Dermis microvascular lymphatic vessel endothelial cell (primary cell): ENCODE measurements at places on chromosomes 7 and 10. TPM values are rescaled to one million over a fixed set of nuclear protein-coding genes. Genes with fewer than 3 reads are reported as not detected.
A peak's percentile ranks its signal among the peaks of the same experiment; 100 is the strongest.

- DNase-seq, result peak; percentile 85
These were observed 314.3 kb upstream of the ZMIZ1 start for GRCh38 chr10:78754269-78755062.

DNA sequence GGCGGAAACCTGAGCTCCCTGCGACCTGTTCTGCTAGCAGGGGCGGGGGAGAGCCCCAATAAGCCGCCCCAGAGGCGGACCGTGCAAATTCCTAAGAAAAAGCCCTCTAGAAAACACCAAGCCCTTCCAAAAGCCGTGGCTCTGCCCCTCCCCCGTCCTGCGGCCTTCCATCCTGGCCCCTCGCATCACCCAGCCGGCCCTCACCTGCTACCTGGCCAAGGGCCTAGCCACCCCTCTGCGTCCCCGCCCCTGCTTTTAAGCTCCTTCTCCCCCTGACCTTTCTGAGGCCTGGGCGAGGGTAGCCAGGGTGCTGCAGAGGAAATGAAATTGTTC is 24.9 kb downstream of the SKIDA1 start:
- DNase-seq, result no peak

DNA sequence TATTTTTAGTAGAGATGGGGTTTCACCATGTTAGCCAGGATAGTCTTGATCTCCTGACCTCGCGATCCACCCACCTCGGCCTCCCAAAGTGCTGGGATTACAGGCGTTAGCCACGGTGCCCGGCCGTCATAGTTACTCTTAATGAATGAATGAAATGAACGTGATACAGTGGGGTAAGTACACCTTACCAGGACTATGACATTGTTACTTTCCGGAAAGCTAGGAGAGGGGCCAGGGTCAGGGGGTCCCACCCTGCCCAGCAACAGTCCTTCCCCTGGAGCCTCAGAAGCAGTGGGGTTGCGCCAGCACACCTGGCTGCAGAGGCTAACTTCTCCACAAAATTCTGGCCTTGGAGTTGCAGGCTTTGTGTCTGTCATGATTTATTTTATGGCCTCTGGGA is 21.4 kb downstream of the VSTM4 start:
- no peak for DNase-seq

DNA sequence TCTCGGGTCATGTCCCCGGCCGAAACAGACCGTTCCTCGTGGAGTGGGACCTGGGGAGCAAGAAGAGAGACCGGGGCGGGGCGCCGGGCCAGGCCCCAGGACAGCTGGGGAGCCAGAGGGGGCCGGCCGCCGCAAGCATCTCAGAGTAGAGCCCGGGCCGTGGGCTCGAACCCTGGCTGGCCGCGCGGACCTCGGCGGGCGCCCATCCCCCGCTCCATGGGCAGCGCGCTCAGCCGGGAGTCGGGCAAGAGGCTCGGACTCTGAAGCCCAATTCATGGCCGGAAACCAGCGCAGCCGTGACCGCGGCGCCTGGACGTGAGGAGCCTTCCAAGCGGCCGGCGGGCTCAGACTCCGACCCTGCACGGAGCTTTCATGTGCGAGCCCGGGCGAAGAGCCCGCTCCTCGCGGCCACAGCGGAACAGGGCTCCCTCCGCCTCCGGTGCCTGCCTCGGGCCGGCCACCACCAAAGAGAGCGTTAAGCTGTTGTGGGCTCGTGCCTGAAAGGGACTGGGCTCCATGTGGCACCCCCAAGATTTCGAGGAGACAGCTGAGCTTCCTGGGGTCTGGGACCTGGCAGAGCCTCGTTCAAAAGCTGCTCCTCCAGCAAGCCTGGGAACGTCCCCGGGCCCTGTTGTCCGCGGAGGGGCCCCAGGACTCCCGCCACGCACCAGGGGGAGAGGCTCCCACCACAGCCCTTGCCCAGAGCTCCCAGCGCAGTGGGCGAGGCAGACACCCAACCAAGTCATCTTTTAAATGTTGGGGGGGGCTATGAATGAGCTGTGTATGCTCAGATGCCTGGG is 757 bp upstream of the GRID1 start:
- DNase-seq, result no peak

- DNase-seq, result no peak
These were observed 42.5 kb downstream of the PRKAG2 start for GRCh38 chr7:151834271-151835035.

DNA sequence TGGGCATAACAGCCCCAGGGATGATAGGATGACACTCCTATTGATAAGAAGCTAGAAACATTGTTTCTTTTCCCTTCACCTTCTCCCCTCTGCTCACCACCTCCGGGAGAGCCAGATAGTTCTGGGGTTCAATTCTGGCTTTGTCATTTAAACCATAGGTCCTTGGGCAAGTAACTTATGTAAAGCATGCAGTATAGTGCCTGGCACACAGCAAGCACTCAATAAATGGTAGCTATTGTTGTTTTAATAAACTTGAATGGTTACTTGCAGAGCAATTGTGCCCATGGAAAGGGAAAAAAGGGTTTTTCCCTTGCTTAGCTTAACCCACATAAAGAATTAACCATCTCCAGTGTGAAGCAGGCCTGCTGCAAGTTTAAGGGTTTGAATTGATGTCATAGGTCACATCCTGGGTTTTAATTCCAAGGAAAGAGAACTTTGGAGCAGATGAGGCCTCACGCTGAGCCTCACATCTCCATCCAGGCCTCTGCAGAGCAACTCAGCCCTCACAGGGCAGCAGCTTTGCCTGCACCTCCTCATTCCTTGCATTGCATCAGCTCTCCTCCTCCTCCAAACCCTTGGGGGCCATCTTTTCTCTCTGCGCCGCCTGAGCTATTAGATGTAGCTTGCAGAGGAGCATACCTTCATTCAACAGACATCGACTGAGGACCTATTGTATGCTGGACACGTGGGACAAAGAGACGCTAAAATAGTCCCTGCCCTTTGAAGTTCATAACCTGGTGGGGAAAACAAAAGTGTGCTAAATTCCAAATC is 22.9 kb downstream of the ZNF775 start:
- no peak for DNase-seq

NUTM2A gene
- 0.13 and 0.51 TPM in 2 replicates for total RNA-seq

CCDC146 gene
- total RNA-seq, result 0.26 and 1.5 TPM in 2 replicates

MPP7 gene
- 4.1 and 11.5 TPM in 2 replicates for total RNA-seq
